Endothelial cell of umbilical vein (primary cell): ENCODE measurements at places on chromosomes 5 and 9.

- H3K27me3 ChIP-seq = no peaks in the 10 kb centered on the region
- H3K4me3 ChIP-seq = no peak overlapping the region
- H3K4me1 ChIP-seq = peaks cover 8% of the 10 kb centered on the region
- no peaks in the 10 kb centered on the region for H3K36me3 ChIP-seq
- H3K27ac ChIP-seq = no peak overlapping the region
Observed at GRCh38 chr9:70494221-70494620, 79.8 kb upstream of the KLF9 start.

- DNase-seq = no peak
- no peak overlapping the region for H3K27ac ChIP-seq
- no peaks in the 10 kb centered on the region for H3K27me3 ChIP-seq
- H3K36me3 ChIP-seq = no peaks in the 10 kb centered on the region
Observed at GRCh38 chr9:110919609-110920008, 118.7 kb downstream of the LPAR1 start.

- H3K36me3 ChIP-seq = peaks cover 35% of the 10 kb centered on the region
- no peak overlapping the region for H3K4me3 ChIP-seq
- no peak overlapping the region for H3K27ac ChIP-seq
Observed at GRCh38 chr5:72860499-72860898, 44.0 kb downstream of the TNPO1 start.

DNA sequence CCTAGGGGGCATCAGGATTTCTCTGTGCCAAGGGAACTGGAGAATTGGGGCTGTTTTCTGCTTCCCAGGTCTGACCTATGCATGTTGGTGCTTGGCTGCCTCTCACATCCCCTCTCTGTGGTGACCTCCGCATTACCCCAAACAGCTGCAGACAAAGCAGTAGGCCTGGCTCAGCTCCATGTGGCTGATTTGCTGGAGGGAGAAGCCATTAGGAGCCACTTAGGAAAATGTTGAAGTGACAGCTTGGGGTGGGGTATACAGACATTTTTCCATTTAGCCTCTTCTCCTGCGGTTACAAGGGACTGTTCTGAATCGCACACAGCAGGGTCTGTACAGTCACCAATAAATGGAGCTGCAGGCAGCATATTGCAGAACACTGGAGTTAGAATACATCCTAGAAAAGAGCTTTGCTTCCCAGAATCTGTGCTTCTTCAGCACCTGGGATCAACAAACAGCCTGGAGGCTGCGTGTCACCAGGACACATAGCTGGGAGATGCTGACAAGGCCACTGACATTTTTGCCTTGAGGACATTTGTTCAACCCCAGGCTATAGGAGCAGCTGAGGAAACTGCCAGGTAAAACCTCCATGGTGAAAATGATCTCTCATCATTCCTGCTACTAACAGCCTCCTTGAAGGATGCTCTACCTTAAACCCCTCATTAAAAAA is 335.3 kb downstream of the DIRAS2 start:
- H3K4me3 ChIP-seq = no peak overlapping the region
- H3K36me3 ChIP-seq = no peaks in the 10 kb centered on the region
- no peaks in the 10 kb centered on the region for H3K4me1 ChIP-seq
- no peaks in the 10 kb centered on the region for H3K27me3 ChIP-seq
- DNase-seq = no peak
